ENCODE measurements at places on chromosomes 3 and 15. TPM values are rescaled to one million over a fixed set of nuclear protein-coding genes. Genes with fewer than 3 reads are reported as not detected.

The TF gene
- total RNA-seq = not detected

The SLC24A5 gene
- not detected for total RNA-seq

The SEMA3G gene
- 0.77 TPM for total RNA-seq

The C3orf52 gene
- total RNA-seq = 16.7 TPM

The ZNF106 gene
- total RNA-seq = 26.8 TPM

The SYNPR gene
- not detected for total RNA-seq

The HHLA2 gene
- total RNA-seq = not detected

The RLBP1 gene
- total RNA-seq = not detected

The GOLGA8T gene
- total RNA-seq = not detected

The LMAN1L gene
- not detected for total RNA-seq

The SLC2A2 gene
- not detected for total RNA-seq

The CSPG5 gene
- total RNA-seq = 0.66 TPM

The TGM4 gene
- 1.2 TPM for total RNA-seq

The SLC35G2 gene
- total RNA-seq = 1.8 TPM

The SSR3 gene
- 178 TPM for total RNA-seq

The LSAMP gene
- not detected for total RNA-seq

The ATR gene
- 15.6 TPM for total RNA-seq

The GOLGA6D gene
- total RNA-seq = not detected

The TRPM1 gene
- total RNA-seq = not detected

The MKRN3 gene
- total RNA-seq = 1.8 TPM

The CAPN3 gene
- 0.40 TPM for total RNA-seq

The CLDN18 gene
- not detected for total RNA-seq

The PDIA5 gene
- 24.6 TPM for total RNA-seq

The SNTN gene
- total RNA-seq = not detected

The RYR3 gene
- not detected for total RNA-seq

The CP gene
- total RNA-seq = not detected

The GOLGA8H gene
- total RNA-seq = 1.0 TPM

The ITIH3 gene
- total RNA-seq = not detected

The ALDH1A2 gene
- total RNA-seq = 2.2 TPM

The FEZF2 gene
- total RNA-seq = not detected

The RAD54L2 gene
- total RNA-seq = 14.3 TPM

The PLA2G4F gene
- 5.5 TPM for total RNA-seq

The LTK gene
- total RNA-seq = 0.29 TPM

The SCAANT1 gene
- not detected for total RNA-seq
